ENCODE measurements at places on chromosomes 7 and 10.

- no peak for DNase-seq
These were observed 30.3 kb upstream of the TRIM24 start for GRCh38 chr7:138429577-138430250.

DNA sequence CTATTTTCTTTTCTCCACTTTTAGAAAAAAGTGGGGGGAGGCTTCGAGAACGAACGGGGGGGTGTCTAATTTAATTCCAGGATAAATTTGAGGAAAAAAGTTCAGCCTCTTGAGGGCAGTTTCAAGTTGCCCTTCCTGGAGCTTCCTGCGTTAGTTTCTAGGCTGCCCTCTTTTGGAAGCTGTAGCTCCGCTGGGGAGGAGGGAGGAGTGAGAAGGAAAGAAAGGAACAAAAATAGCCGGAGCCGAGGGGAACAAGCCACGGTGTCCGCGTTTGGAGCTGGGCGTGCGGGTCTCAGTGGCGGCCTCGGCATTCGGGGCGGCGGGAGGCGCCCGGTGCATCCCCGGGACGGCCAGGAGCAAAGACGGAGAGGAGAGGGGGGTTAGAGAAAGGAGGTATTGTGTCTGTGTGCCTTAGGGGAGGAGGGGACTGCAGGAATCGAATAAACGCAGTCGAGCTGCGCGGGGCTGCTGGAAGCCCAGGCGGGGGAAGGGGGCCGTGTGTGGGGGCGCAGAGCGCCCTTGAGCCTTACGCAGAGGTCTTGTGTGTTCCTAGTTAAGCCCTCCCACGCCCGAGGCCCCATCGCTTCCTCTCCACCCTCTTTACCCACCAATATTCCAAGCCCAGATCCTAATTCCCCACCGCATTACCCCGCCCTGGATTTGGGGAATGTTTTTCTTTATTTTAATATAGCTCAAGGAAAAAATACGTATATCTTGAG, 2.0 kb upstream of the TNRC18 start:
- no peak for DNase-seq

DNA sequence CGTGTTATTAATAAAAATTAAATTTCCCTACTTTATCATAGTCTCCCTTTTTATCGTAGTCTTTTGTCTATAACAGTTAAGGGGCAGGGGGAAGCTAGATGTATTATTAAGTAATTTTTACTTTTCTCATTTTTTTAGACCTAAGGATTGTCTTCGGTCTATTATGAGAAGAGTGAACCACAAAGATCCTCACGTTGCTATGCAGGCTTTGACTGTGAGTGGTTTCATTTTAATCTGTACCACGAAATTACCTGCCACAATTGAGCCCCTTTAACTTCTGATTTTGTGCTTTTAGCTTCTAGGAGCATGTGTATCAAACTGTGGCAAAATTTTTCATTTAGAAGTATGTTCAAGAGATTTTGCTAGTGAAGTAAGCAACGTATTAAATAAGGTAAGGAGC, 40.6 kb downstream of the STAM start:
- no peak for DNase-seq

DNA sequence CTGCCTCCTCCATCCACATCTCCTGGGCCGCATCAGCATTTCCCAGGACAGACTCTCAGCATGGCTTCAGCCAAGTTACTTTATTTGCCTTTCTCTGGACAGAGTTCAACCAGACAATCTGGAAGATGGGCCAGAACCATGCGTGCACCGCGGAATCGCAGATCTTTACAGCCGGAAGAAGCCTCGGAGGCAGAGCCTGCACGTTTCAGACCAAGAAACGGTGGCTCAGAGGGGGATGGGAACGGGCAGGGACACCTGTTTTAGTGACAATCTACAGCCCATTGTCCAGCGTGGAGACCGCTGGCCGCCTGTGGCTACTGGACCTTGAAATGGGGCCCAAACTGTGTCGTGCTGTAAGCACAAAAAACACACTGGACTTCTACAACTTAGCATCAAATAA, 3.5 kb downstream of the VIPR2 start:
- no peak for DNase-seq

DNA sequence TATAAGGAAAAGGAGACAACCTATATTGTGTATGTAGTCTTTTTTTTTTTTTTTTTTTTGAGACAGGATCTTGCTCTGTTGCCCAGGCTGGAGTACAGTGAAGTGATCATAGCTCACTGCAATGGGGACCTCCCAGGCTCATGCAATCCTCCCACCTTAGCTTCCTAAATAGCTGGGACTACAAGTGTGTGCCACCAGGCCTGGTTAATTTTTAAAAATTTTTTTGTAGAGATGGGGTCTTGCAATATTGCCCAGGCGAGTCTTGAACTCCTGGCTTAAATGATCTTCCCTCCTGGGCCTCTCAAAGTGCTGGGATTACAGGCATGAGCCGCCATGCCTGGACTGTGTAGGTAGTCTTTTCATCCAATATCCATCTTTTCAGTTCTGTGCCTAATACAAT, 78.7 kb upstream of the ARHGAP21 start:
- DNase-seq: no peak

DNA sequence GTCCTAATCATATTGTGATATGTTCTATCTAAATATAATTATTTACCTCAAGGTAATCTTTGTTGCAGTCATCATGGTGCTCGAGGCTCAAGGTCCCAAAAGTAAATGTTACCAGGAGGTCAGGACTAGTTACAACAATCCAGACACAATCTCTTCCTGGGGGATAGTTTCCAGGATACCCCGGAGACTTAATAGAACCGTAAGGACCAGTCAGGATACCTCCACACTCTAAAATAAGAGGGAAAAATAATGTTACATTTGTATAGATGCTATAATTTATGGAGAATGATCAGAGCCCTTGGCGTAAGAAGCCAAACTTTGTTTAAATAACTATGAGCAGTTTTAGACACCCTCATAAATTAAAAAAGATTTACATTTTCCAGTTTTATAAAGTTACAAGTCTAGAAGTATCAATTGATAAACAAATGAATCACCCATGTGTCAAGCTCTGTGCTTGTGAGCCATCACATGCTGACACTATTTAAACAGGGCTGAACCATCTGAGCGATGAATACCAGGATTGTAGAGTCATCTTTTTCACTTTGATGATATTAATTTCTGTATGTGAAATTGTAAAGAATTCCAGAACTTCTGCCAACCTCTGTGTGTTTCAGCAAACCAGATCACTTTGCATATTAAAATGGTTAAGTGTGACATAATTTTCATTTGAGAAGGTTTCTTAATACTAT, 41.3 kb downstream of the CUBN start:
- no peak for DNase-seq

- DNase-seq: no peak
These were observed 24.9 kb upstream of the WDFY4 start for GRCh38 chr10:48659790-48660189.

GRCh38 chr10:72329290-72330068, 25.2 kb downstream of the DNAJB12 start:
- DNase-seq: no peak

Measured in activated naive CD8-positive, alpha-beta T cell treated with anti-CD3 and anti-CD28 coated beads for 36 hours (primary cell).